ENCODE measurements at places on chromosomes 2 and 18. TPM values are rescaled to one million over a fixed set of nuclear protein-coding genes. Genes with fewer than 3 reads are reported as not detected.

LINC00305 gene
- total RNA-seq = not detected

- H3K4me3 ChIP-seq = no peak overlapping the region
- no peaks in the 10 kb centered on the region for H3K36me3 ChIP-seq
- DNase-seq = no peak
- H3K27ac ChIP-seq = no peak overlapping the region
These were observed 52.1 kb downstream of the ZBTB7C start for GRCh38 chr18:48356909-48357631.

DNA sequence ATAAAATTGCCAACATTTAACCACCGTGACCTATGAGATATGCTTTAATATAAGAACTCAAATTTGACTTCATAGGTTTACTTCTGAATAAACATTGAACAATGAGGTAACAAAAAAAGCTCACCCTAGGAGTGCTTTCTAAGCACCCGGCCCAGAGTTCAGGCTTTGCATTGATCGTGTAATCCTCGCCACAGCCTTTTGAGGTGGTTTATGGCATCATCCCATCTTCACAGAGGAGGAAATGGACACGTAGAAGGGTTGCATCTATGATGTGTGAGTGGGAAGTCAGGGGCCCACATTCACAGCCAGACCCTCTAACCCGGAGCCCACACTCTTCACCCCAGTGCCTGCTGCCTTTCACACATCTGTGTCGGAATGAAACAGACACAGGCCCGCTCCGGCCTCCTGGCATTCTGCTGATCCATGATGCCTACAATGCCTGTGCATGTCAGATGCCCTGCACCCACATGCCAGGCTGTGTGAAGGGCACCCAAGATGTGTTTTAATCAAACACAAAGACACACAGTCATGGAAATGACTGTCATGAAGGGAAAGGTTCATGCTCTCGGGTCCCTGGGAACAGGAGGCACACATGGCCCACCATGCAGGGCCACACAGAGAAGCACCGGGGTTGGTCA lies 48.6 kb upstream of the RPL31 start:
- no peaks in the 10 kb centered on the region for H3K36me3 ChIP-seq
- DNase-seq = no peak
- no peaks in the 10 kb centered on the region for H3K27me3 ChIP-seq
- peaks cover 8% of the 10 kb centered on the region for H3K4me1 ChIP-seq
- no peak overlapping the region for H3K4me3 ChIP-seq

GRCh38 chr2:145729481-145729880 lies 1209.6 kb upstream of the ZEB2 start:
- H3K27me3 ChIP-seq = no peaks in the 10 kb centered on the region
- H3K4me3 ChIP-seq = no peak overlapping the region
- H3K27ac ChIP-seq = no peak overlapping the region
- DNase-seq = no peak
- no peaks in the 10 kb centered on the region for H3K36me3 ChIP-seq

DNA sequence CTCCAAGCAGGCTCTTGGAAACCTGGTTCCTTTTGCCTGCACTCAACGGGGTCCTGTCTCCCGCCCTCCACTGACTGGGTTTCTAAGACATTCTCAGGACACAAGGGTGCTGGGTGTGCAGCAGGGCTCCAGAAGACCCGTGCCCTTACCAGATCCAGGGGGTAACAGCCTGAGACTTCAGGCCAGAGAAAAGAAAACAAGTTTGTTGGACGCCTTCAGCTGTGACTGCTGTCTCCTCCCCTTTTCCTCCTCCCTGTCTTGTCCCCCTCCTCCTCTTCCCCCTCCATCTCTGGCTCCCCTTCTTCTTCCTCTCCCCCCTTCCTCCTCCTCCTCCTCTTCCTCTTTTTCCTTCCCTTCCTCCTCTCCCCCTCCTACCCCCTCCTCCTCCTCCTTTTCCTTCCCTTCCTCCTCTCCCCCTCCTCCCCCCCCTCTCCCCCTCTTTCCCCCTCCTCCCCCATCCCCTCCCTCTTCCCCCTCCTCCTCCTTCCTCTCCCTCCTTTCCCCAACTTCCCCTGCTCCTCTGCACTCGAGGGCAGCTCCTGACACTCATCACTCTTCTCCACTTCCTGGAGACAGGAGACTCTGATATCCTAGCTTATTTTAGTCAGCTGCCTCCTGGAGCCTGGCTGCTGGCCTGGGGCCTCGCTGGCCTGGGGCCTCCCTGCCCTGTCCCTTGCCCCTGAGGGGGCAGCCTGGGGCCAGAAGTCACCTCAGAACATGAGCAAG lies 12.4 kb downstream of the ADRA2B start:
- peaks cover 7% of the 10 kb centered on the region for H3K27me3 ChIP-seq
- no peak overlapping the region for H3K27ac ChIP-seq
- no peaks in the 10 kb centered on the region for H3K4me1 ChIP-seq
- no peak overlapping the region for H3K4me3 ChIP-seq
- DNase-seq = no peak

GCFC2 gene
- total RNA-seq = 19.3 TPM

TTC39C gene
- total RNA-seq = 24.3 TPM

BOLL gene
- total RNA-seq = not detected

- H3K27me3 ChIP-seq = no peaks in the 10 kb centered on the region
- H3K4me1 ChIP-seq = peaks cover 18% of the 10 kb centered on the region
- no peaks in the 10 kb centered on the region for H3K36me3 ChIP-seq
- no peak overlapping the region for H3K27ac ChIP-seq
- no peak overlapping the region for H3K4me3 ChIP-seq
These were observed 479.4 kb upstream of the ZEB2 start for GRCh38 chr2:144999071-144999875.

DNA sequence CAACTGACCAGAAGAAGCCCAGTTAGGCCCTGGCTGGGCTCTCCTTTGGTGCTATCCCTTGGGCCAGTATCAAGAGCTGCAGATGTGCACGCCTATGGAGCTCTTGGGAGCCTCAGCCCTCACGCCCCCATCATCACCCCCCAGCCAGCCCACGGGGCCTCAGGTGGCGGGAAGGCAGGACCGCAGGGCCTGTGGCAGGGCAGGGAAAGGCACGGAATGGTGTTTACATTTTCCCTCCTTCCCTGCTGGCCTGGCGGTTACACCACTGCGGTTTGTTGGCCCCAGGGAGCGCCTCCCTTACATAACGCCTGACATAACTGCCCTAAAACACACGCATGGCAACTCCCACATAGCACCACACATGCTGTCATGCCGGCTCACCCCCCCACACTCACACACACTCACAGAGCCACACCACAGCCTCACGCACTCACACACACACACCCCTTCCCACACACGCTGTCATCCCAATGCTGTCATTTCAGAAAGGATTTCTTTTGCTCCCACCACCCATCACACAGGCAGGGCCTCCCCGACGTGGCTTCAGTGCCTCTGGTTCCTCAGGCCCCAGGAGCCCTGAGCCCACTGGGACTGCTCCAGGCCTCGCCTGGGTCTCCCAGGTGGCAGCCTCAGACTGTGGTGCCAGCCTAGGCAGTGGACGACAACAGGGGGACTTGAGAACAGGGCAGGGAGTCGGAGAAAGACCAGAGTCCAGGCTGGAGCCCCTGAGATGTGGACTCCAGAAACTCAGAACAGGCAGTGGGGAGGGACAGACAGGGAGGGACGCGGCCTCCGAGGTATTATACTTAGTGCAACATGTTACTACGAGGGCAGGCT lies 15.7 kb downstream of the ZFP36L2 start:
- H3K27ac ChIP-seq = no peak overlapping the region
- H3K36me3 ChIP-seq = no peaks in the 10 kb centered on the region
- no peak overlapping the region for H3K4me3 ChIP-seq
- no peaks in the 10 kb centered on the region for H3K27me3 ChIP-seq

LYG2 gene
- not detected for total RNA-seq

DNA sequence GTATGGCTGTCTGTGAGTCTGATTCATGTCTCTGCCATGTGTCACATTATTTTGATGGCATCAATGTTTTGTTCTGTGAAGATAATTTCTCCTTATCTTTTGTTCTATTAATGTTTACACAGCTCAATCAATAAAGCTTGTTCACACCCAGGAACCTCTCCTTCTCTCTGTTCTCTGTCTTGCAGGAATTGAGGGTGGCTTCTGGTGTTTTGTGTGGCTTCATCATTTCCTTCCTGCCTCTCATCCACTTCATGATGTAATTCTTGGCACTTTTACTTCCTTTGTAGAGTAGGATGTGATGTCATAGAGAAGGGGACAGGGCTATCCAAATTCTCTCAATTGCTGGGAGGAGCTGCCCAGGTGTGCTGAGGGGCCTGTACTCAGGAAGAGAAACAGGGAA lies 27.2 kb downstream of the ASXL3 start:
- peaks cover 12% of the 10 kb centered on the region for H3K27me3 ChIP-seq
- no peak overlapping the region for H3K27ac ChIP-seq
- no peak for DNase-seq
- H3K4me1 ChIP-seq = no peaks in the 10 kb centered on the region
- no peaks in the 10 kb centered on the region for H3K36me3 ChIP-seq

DBI gene
- 41.6 TPM for total RNA-seq

DNA sequence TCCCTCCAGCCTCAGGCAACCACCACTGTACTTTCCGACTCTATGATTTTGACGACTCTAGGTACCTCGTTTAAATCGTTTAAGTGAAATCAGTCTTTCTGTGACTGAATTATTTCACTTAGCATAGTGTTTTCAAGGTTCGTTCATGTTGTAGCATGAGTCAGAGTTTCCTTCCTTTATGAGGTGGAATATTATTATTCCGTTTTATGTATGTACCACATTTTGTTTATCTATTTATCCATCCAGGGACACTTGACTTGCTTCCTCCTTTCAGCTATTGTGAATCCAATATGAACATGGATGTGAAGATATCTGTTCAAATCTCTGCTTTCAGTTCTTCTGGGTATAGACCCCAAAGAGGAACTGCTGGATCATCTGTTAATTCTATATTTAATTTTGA lies 19.1 kb downstream of the IL1R2 start:
- no peaks in the 10 kb centered on the region for H3K4me1 ChIP-seq
- no peak overlapping the region for H3K27ac ChIP-seq
- H3K36me3 ChIP-seq = no peaks in the 10 kb centered on the region
- DNase-seq = no peak

POTEF gene
- not detected for total RNA-seq

MCFD2 gene
- 329 TPM for total RNA-seq

AOX1 gene
- 47.9 TPM for total RNA-seq

GRCh38 chr2:168180914-168181313 lies 66.5 kb downstream of the STK39 start:
- H3K27me3 ChIP-seq = no peaks in the 10 kb centered on the region
- no peak overlapping the region for H3K27ac ChIP-seq
- H3K36me3 ChIP-seq = no peaks in the 10 kb centered on the region
- DNase-seq = no peak

GRCh38 chr2:231394211-231395141 lies 1.0 kb upstream of the B3GNT7 start:
- no peaks in the 10 kb centered on the region for H3K36me3 ChIP-seq
- H3K27me3 ChIP-seq = peaks cover 20% of the 10 kb centered on the region
- no peak for DNase-seq
- no peak overlapping the region for H3K4me3 ChIP-seq
